Left renal pelvis (tissue), 4 donors: ENCODE measurements at places on chromosomes 12 and 14. TPM values are rescaled to one million over a fixed set of nuclear protein-coding genes. Genes with fewer than 3 reads are reported as not detected.

DNA sequence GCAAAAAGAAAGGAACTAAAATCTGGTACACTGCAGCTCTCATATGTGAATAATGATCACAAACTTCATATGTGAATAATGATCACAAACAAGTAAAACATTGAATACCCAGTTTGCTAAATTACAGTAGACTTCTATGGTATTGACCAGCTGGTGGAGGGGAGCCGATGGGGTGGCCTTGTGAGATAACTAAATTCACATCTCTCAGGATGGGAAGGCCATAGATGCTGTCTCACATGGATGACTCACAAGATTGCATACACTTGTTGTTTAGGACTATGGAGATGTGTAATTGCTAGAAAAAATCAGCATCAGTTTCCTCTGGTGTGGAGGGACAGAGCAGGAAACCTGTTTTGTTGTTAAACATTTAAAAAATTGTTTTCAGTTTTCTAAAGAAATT lies 49.2 kb downstream of the ACACB start:
- no peak for DNase-seq

DNA sequence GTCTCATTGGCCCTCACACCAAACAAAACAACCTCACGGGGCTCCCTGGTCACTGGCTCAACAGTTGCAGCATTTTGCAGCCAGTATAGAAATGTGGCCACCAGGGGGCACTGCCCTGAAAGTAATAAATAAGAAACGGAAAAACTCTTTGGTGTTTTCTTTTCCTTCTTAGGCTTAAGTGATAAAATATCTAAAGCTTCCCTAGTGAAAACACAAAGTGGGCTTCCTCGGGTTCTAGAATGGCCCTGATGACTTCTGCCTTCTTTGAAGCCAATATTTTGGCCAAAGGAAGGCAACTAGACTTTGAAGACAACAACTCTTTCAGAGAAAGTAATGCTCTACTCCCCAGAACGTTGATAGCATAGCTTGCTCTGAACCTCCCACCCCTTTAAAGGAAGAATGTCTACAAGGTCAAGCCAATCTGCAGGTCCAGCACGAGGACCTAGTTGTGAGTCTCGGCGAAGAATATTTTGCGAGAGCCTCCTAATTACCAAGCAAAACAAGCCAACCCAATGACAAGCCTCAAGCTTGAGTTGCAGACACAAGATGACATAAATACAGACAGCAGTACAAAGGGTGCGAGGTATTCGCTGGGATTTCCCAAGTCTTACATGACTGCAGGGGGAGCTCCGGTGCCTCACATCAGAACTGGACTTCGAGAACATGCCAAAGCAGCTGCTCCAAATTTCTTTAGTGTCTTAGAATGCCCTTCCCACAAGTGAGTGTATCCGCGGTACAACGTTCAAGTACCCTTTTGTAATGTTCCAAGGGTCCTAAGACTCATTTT lies 2.6 kb downstream of the ITPK1 start:
- peak; percentile 61 for DNase-seq

GRCh38 chr12:43937947-43938346 lies 102.1 kb downstream of the TMEM117 start:
- no peak for DNase-seq

DNA sequence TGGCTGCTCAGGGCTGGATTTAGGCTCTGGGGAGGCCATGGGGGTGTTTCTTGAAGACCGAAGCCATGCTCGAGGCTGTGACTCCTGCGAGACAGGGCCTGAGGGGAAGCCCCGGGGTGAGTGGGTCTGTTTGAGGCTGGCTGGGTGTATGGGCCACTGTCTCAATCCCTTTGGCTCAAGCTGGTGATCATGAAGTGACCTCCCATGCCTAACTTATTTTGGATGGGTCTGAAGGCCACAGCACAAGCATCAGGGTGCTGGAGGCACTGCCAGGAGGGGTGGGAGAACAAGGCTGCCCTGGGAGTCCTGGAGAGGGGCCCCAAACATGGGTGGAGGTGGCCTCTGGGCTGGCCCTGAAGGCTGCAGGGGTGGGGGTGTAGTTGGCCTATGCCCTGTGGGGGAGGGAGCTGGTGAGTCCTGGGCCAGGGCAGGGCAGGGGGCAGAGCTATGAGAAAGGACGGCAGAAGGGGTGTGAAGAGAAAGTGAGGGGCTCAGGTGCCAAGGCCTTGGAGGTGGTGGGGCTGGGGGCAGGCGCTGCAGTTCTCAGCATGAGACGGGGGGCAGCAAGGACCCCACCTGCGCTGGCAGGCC lies 100.9 kb downstream of the KIF26A start:
- no peak for DNase-seq

DNA sequence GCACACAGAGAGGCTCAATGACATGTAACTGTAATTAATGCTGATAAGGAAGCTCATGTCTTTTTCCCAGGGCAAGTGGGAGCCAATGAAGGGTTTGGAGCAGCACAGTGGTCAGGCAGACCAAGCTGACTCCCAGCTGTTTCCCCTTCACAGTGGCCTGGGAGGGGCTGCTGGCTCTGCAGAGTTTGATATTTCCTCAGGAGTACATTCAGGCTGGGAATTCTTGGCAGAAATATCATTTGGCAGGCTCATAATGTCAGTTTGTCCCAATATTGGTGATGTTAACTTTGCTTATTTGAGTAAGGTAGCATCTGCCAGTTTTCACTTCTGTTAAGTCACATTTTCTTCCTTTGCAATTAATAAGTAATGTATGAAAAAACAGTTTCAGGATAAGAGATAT lies 247.0 kb downstream of the EMP1 start:
- no peak for DNase-seq

DNA sequence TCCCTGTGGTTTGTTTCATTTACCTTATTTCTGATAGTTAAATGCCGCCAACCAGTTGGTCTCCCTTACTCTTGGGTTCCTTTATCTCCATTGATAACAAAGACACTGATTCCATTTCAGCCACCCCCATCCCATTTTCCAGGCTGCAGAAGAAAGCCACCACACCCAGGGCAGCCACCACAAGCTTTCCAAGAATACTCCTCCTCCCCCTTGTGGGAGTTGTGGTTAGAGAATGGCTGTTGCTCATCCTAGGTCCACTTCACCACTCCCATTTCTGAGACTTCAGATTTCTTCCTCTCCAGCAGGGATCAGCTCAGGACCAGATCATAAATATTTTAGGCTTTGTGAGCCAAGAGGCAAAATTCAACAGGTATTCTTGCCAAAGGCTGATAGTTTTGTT lies 73.9 kb downstream of the ANO4 start:
- no peak for DNase-seq

DNA sequence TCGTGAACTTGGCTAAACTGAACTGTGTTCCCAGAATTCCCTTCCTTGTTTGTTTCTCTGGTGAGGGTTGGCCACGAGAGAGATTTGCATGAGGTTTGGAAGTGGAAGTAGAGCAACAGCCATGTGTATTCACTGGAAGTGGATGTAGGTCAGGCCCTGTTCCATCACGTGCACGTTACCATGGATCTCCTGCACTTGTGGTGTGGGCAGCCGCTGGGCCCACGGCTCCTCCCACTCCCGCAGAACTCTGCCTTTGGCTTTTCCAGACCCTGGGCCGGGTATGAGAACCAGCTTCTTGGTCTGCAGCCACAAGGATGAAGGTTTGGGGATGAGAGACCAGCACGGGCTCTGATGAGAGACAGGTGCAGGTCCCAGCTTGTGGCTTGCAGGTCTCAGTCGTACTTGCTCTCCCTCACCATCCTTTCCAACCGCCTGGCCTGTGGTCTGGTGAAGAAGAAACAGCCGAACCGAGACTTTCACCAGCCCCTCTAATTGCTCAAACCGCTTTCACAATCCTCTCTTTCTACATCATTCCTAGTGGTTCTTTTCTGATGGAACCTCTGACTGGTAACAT lies 94.9 kb downstream of the DUSP16 start:
- DNase-seq = no peak

The LRIG3 gene
- polyA plus RNA-seq = 36.4 TPM

- no peak for DNase-seq
These were observed 84.8 kb downstream of the STON2 start for GRCh38 chr14:81315341-81315740.

The CCDC175 gene
- 1.8 TPM for polyA plus RNA-seq
